ENCODE measurements at places on chromosomes 4 and X.

DNA sequence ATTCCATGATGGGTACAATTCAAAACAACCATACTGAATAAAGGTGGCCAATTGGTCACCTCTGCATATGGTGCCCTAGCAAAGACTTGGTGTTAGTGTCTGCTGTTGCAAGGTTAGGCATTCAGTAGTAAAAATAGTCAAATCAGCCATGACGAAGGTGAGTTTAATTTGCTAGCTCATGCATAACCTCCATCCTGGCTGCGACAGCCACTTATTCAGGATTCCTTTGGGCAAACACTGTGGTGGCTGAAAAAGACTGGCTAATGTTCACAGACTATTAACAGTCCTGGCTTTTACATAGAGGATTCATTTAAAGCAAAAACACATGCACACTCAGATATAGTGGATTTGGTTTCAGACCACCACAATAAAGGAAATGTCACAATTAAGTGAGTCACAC, 34.8 kb upstream of the MAP9 start:
- no peak for DNase-seq

- no peak for DNase-seq
Observed at GRCh38 chr4:53004497-53005148, 142.5 kb downstream of the RASL11B start.

DNA sequence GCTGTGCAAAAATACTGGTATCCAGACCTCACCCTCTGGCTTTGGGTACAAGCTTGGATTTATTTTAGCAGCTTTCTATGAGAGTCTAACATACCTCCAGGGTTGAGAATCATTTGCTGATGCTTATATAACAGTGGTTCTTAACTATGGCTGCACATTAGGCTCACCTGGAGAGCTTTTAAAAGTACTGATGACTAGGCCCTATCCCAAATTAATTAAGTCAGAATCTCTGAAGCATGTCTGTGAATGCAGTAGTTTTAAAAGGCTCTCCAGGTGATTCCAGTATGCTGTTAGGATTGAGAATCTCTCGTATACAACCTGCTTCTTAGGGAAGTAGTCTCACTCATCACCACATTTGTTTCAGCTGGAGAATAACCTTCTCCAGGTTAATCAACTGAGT, 99.2 kb downstream of the PDHA2 start:
- DNase-seq, result no peak

DNA sequence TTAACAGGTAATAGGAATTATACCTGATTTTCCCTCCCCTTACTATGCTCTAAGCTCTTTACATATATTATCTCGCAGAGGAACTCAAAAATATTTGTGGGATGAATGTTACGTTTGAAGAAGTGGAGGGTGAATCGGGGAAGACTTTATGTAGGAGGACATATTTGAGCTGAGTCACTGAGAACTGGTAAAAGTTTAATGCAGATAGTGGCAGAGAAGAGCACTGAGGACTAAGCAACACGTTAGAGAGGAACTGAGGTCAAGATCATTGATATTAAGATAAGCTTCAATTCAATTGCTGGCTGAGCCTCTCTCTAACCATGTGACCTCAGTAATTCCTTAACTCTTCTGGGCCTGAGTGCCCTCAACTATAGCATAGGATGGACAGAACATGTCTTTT, 26.4 kb upstream of the ELOVL6 start:
- DNase-seq, result no peak

GRCh38 chrX:40087425-40088298, 10.1 kb downstream of the BCOR start:
- no peak for DNase-seq

- DNase-seq, result no peak
Observed at GRCh38 chrX:57929373-57929772, 19.1 kb upstream of the ZXDA start.

DNA sequence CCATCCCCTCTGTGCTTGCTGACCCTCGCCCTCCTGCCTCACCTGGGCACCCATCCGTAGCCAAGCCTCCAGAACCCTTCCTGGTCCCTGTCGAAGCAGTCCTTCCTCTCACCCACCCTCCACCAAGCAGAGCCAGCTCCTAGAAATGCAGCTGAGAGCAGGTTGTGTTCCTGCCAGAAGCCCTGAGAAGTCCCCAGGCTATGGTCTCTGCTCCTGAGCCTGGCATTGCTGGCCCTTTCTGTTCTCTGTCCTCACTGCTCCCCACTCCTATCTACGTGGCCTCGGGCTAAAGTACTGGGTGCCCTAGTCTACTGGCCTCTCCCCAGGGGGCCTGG, 2.1 kb upstream of the CPZ start:
- DNase-seq, result no peak

DNA sequence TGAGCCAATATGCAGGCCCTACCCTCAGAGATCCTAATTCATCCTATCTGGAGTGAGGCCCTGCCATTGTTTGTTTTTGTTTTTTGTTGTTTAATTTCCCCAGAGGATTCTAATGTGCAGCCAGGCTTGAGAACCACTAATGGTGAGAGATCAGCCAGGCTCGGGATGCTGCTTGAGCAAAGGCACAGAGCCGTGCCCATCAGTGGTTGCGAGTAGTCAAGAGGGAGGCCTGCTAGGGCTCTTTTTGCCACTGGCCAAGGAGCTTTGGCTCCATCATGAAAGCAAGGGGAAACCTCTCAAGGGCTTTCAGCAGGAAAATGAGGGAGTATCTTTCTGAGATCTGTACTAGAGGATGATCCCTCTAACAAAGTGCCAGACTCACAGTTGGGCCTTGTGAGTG, 2.7 kb downstream of the TCEANC start:
- no peak for DNase-seq

DNA sequence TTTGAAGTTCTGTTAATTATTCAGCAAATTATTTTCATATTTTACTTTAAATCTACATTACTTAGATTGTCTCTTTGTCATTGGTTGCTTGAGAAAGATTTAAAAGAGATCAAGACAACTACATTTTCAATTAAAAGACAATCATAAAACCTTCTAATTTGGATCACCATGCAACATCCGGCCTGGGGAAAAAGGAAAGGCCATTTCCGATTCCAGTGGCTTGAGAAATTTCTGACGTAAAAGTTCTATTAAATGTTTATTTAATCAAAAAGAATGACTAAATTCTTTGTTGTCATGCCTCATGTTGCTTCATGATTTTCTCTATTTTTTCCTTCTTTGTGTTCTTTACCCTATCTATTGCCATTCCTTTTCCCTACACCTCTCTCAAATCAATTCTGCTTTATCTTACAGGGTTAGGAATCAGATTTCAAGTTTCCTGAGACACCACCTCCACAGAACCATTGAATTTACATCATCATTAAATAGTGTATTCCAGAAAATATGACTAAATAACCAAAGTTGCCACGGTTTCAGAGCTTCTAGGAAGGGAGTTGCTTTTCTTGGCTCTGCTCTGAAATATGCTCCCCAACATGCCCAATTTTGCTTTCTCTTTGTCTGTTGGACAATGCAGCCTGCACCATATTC, 124.6 kb upstream of the ACSL4 start:
- no peak for DNase-seq

DNA sequence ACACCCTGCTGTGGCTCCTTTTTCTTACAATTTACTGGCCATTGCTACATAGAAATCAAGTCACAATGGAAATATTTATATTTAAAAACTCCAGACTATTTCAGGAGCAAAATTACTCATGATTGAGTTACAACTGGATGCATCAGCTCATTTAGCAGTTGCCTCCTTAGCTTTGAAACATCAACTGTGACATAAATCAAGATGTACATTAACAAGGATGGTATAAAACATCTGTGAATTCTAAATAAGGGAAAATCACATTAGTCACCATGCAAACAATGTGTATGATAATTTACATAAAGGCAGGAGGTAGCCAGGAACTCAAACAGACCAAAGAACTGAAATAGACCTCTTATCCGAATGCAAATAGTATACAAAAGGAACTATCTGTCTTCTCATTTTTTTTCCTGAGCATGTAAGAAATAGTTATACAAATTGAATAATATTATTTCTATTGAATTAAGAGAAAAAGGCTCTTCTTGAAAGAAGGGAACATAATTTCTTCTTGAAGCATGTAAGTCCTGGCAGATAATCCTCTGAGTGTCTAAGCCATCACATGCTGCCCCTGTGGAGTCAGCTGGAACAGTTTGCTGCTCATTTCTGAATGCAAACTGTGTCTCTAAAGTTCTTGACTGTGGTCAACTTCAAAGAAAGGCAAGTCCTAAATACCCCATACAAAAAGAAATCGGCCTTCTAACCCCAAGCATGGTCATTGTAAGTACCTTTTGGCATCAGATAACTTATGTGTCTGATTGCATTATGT, 151.2 kb downstream of the NAA11 start:
- DNase-seq, result no peak

- no peak for DNase-seq
Observed at GRCh38 chrX:14303891-14304290, 225.4 kb upstream of the GLRA2 start.

DNA sequence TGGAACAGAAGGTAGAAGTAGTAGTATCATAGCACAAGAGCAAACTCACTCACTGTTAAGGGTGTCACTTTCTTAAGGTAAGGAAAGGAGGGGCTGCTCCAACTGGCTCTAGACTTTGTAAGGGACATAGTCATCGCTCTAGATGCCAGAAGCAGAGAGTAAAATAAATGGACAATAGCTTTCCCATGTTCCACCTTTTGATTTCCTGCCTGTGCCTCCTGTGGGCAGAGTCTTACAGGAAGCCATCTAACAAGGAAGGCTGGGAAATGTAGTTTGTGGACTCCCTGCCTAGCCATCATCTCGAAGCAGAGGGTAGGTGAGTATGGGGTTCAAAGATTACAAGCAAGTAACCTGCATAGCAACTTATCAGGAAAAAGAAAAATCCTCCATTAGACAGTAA, 1.7 kb upstream of the METTL14 start:
- no peak for DNase-seq

- DNase-seq, result no peak
Observed at GRCh38 chrX:10537308-10537707, 83.1 kb downstream of the MID1 start.

DNA sequence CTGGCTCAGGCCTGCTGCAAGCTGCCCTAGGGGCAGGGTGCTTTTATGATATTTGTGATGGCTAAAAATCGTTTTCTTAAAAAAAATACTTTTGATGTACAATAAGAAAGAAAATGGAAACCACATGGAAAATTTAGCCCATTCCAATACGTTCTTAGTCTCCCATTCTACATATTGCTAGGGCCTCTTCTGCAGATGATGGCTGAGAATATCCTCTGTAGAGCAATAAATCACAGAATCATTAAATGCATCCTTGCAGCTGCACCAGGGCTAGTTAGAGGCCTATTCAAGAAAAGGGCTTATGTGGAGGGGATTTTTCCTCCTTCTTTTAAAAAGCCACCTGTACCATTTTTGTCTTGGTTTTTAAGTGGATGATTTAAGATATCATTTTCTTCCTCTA, 97.6 kb upstream of the C1GALT1C1 start:
- no peak for DNase-seq

GRCh38 chrX:44012484-44013096, 39.4 kb upstream of the NDP start:
- no peak for DNase-seq

DNA sequence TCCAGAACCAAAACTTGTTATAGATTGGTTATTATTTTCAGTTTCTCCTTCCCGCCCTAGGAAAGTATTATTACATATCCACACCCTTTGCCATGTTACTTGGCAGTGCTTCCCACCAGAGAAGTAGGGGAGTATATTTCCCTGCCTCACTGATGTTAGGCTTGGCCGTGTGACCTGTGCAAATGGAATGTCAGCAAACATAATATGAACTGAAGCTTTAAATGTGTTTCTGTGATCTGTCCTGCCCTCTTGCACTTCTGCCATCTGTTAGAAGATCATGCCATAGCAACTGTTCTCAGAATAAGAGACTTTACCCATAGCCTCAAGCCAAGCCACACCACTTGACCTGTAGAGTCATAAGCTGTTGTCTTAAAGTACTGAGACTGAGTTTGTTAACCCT, 36.7 kb upstream of the NEUROG2 start:
- no peak for DNase-seq

DNA sequence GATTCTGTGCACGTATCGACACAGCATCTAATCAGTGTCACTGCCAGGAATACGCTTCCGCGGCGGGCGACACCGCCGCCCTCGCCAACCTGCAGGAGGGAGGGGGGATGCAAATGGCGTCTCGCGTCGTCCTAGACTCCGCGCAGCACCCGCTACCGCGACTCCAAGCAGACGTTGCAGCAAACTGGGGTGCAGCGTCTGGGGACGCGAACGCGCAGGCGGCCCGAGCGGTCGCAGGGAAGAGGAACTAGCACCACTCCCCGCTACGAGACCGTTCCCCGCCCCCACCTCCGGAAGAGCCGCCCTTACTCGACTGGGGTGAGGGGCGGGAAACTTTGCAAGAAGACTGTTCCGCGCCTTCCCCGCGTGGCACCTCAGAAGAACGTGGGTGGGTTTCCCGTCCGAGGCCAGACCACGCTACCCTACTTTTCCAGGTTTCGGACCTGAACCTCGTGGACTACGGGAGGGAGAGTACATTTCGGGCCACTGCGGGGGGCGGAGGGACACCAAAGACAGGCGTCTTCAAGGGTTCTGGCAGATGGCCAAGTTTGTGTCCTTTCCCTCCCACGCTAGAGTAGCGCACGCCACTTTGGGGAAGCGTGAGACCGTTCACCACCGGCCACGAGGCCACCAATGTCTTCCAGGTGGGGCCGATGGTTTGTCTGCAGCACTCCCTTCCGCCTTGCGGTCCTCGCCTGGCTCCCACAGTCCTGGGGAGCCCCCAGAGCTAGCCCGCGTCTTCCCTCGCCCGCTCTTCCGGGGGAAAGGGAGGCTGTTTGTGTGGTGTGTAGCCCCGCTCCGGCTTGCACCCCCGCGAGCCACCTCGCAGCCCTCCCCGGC, 78.0 kb upstream of the BCOR start:
- DNase-seq, result peak; percentile 60

DNA sequence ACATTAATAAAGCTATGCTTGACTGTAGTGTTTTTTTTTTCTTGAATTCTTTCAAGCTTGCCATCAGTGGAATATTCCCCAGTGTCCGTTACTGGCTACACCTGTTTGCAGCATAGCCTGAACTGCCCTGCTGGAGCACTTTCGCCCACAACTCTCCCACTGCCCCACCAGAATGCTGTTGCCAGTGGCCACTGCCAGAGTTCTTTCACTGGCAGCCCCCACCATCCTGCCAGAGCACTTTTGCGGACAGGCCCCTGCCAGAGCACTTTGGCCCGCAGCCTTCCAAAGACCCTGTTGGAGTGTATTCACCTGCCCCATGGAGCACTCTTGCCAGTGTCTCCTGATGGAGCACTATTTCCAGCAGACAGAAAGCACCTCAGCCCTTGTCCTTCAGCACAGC, 452.3 kb upstream of the GRID2 start:
- DNase-seq, result no peak

- no peak for DNase-seq
Observed at GRCh38 chr4:182307746-182308145, 64.5 kb downstream of the TENM3 start.

GRCh38 chr4:51843309-51844152, 578 bp downstream of the DCUN1D4 start:
- DNase-seq, result no peak

- no peak for DNase-seq
Observed at GRCh38 chrX:153907456-153907855, 3.0 kb downstream of the AVPR2 start.

DNA sequence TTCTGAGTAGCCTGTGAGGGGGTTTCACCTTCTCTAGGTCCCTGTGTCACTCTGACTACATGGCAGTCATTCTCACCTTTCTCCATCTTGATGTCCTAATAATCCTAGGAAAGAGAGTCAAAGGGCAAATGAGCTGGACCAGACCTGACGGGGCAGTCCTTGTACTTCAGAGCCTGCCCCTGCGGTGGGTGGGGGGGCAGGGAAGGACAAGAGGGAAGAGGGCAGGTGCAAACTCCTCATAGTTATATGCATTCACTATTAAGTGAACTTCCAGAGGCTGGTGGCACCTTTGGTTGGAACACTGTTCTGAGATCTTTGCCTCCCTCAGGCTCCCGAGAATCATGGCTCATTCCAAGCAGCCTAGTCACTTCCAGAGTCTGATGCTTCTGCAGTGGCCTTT, at the start of gene AWAT1:
AWAT1 (plus strand) TSS at position 301 of the 400 bp plus-strand sequence; CDS start at position 342, 41 bp downstream.
- DNase-seq, result no peak
